ENCODE measurements at places on chromosomes 7 and 10.

- DNase-seq = no peak
Measured at GRCh38 chr7:28623863-28624262, 211.5 kb downstream of the CREB5 start.

DNA sequence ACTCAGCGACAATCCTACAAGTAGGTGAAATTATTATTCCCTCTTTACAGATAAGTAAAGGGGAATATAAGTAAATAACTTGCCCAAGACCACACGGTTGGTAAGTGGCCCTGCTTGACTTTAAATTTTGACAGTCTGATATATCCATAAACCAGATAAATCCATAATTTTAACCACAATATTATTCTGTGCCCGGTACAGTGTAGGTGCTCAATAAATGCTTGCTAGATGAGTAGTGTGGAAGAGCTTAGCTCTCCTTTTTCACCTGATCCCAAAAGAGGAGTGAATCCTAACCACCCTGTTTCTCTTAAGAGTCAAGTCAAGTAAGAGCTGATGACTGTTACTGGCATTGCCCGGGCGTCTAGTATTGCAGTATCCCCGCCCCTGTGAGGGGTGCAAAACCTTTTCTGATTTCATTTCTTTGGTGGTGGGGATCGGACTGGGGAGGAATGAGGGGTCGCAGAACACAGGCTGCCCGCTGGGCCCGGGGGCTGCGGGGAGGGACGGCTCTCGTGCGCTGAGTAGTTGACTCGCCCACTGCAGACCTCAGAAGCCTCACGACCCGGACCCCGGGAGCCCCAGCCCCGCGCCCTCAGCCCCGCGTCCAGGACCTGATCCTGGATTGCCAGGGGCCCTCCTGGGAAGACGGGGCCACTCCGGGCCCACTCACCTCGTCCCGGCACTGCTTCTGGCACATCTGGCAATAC lies 490 bp downstream of the KIN start:
- peak; percentile 36 for DNase-seq

- DNase-seq = no peak
Measured at GRCh38 chr10:48542471-48543181, 62.2 kb downstream of the ARHGAP22 start.

DNA sequence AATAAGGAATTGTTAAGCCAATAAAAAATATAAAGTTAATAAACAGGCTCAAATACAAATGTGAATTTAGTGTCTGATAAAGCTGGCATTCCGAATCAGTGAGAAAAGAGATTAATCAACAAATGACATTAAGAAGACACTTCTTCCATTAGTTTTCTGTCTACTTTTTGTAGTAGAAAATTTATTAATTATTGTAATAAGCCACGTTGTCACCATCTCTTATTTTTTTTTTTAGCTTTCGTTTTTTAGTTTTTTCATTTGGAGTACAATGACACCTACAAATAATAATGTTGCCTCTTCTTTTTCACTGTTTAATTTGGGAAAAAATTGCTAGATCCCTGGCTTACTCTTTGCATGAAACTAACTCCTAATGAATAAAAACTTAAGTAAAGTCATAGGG lies 46.8 kb upstream of the STEAP1B start:
- no peak for DNase-seq

- peak; percentile 17 for DNase-seq
Measured at GRCh38 chr10:21194510-21194993, 297.4 kb upstream of the NEBL start.

DNA sequence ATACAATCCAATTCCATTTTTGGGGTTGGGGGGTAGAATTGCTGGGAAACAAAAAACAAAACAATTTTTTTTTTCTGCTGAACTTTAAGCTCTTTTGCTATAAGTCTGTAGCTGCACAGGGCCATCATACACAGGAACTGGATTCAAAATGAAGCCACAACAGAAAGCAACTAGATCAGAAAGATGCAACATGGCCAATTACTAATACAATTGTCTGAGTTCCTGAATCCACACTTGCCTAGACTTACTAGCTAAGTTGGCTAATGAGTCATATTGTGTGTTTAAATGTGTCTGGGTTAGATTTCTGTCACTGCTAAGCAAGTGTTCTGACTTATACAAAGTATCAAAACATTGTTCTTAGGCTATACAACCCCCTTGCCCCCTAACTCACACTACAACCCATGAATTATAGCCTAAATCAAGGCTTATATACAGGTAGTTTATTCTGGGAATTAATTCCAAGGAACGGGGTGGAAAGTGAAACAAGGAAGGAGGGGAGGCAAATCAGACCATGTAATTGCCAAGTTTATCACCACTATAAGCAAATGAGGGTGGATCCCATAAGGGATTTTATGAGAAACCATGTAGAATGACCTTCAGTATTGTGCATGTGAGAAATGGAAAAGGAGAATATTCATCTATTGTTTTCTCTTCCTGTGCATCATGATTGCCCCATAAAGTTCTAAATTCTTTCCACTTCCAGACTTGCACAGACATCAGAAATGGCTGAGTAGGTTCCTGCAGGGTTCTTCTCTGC lies 337.9 kb upstream of the SORCS1 start:
- no peak for DNase-seq

DNA sequence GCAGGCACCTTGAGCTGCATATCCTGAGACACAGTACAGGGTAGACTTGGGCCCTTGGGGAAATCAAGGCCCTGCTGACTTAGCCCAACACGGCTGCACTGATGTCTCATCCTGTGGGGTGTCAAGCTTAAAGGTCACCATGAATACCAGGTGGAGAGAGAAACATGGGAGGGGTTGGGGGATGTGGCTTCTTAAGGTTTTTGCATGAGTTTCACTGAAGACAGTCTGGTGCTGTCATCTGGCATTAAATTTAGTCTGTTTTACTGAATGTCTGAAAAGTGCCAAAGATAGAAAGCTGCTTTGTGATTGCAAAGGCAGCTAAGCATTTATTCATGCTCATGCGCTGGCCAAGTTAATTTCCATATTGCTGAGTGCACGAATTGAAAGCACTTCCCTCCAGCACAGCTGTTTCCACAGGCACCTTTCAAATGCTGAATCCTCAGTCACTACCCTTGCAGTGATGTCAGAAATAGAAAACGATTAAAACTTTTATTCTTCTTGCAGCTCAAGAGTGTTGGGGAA lies 102.1 kb downstream of the OSBPL3 start:
- DNase-seq = no peak

GRCh38 chr10:57988964-57989363 lies 278.7 kb downstream of the IPMK start:
- DNase-seq = no peak

DNA sequence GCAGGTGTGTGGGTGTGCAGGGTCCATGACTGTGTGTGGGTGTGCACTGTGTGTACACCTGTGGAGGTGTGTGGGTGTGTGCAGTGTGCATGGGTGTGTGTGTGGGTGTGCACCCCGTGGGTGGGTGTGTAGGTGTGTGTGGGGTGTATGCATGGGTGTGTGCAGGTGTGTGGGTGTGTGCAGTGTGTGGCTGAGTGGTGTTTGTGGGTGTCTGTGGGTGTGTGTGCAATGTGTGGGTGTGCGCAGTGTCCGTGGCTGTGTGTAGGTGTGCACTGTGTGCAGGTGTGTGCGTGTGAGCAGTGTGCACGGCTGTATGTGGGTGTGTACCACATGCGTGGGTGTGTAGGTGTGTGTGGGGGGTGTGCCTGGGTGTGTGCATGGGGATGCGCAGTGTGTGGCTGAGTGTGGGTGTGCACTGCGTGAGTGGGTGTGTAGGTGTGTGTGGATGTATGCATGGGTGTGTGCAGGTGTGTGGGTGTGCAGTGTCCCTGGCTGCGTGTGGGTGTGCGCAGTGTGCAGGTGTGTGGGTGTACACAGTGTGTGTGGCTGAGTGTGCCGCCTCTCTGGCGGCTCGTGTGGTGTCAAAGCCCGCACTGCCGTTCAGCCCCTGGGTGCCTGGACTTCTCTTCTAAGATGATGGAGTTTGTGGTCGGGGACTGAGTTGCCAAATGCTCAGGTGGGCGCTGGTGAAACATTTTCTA lies 208.3 kb downstream of the DNAJB6 start:
- DNase-seq = no peak

- DNase-seq = no peak
Measured at GRCh38 chr7:137981668-137982067, 20.2 kb downstream of the CREB3L2 start.

GRCh38 chr10:127836966-127837365 lies 55.8 kb downstream of the CLRN3 start:
- DNase-seq = no peak

- peak; percentile 45 for DNase-seq
Measured at GRCh38 chr7:77685233-77685632, 11.0 kb upstream of the RSBN1L start.

- peak; percentile 27 for DNase-seq
Measured at GRCh38 chr7:32070051-32070405, 179 bp downstream of the PDE1C start.

- peak; percentile 49 for DNase-seq
Measured at GRCh38 chr10:69847458-69847857, 45.8 kb downstream of the COL13A1 start.

DNA sequence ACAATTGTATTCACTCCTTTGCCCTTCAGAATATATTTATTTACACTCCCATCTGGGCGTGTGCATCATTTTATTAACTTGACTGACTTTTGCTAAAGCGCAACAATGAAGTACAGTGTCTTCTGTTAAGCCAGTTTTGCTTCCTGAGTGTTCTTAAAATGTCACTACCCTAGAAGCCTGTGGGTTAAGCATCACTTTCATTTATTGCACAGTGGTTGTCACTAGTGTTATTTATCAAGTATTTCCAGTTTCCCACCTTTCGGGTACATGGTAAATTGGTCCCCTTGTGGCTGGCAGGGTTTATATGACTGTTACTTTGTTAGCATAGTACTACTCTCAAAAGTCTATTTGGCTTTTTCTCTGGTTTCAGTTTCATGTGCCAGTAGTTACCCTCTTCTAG lies 3.3 kb downstream of the HILPDA start:
- no peak for DNase-seq

DNA sequence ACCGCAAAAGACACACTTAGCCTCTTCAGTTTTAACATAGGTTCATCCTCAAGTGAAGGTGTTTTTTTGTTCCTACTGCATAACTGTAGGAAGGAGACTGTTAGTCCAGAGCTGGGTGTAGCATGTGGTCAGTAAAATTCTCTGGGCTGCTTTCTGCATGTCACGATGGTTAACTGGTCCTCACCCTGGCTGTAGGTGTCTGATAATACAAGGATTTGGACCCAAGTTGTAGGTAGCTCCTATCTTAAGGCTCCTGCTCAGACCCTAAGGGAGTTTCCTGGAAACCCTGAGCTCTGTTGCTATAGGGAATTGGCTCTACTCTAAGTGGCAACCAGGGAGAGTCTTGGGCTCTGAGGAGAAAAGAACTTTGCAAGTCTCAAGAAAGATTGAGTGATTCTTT lies 112.9 kb downstream of the SAMD9 start:
- no peak for DNase-seq

GRCh38 chr10:69912589-69912988 lies 110.9 kb downstream of the COL13A1 start:
- DNase-seq = peak; percentile 8

DNA sequence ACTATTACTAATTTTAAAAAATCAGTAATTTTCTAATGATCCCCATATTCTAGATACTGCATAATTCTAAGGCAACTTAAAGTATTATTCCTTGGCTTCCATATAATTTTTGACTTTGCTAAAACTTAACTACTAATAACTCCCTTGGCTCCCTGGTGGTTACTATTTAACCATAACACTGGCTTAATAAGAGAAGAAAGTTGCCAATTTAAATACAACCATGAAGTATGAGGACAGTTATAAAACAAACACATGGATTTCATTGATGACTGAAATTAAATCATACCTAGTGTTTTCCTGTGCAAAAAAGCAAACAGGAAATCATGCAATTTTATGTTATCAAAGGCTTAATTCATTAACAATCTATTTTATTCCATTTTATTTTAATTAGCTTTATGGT lies 1073.9 kb downstream of the GRM8 start:
- no peak for DNase-seq

DNA sequence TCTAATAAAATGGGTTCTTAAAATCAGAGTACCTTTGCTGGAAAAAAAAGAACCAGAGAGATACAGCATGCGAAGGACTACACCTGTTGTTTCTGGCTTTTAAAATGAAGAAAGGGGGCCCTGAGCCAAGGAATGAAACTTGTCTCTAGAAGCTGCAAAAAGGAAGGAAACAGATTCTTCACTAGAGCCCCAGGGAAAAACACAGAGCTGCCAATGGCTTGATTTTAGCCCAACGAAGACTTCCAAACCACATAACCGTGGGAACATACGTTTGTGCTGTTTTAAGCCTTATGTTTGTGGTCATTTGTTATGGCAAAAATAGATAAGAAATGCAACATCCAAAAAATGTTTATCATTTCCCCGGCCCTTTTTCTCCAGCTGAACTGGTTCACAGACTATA lies 780.0 kb downstream of the SORCS1 start:
- DNase-seq = no peak

DNA sequence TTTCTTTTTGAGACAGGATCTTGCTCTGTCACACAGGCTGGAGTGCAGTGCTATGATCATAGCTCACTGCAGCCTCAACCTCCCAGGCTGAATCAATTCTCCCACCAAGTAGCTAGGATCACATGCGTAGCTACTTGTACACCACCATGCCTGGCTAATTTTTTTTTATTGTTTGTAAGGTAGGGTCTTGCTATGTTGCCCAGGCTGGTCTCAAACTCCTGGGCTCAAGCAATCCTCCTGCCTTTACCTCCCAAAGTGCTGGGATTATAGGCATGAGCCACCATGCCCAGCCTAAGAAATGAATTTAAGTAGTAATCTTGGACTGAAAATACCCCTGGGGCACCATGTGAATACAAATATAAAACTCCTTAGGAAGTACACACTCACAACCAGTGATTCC lies 5.8 kb downstream of the NUDT13 start:
- DNase-seq = no peak

- DNase-seq = no peak
Measured at GRCh38 chr7:5532536-5533335, 109.1 kb upstream of the TNRC18 start.

DNA sequence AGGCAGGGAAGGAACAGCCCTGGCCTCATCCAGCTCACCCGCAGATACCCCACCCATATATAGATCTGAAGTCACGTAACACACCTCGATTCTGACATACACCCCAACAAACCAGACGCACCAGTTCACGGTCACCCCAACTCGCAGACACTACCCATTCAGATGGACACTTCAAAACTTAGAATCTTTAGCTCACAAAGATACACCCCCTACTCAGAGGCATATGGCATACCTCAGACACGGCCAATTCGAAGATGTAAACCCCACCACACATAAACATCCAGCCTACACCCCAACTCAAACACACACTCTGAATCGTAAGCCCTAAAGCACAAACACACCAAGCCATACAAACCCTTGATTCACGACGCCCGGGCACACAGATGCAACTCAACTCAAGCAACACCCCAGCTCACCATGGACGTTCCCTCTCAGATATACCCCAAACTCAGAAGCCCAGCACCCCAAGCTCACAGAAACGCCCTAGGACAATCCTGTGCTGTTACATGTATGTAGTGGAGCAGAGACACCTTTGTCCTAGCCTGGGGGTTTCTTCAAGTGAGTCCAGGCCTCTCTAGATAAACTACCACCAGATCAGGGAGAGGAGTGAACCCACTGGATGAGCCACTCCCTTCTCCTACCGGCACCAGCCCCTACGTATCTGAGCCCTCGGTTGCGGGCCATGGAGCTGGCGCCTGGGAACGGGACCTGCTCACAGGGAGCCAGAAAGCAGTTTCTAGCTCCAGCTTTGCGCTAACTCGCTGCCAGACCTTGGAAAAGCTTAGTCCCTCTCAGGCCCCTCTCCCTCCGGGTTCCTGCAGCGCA lies 8.8 kb downstream of the PSD start:
- peak; percentile 33 for DNase-seq

GRCh38 chr7:44433255-44434022 lies 57.0 kb downstream of the NUDCD3 start:
- DNase-seq = no peak

Measured in mesenchymal stem cell (in vitro differentiated cells and primary cell).